ENCODE measurements at places on chromosomes 11 and 22.

- no peak for DNase-seq
Measured at GRCh38 chr11:49302360-49302759, 94.0 kb upstream of the FOLH1 start.

DNA sequence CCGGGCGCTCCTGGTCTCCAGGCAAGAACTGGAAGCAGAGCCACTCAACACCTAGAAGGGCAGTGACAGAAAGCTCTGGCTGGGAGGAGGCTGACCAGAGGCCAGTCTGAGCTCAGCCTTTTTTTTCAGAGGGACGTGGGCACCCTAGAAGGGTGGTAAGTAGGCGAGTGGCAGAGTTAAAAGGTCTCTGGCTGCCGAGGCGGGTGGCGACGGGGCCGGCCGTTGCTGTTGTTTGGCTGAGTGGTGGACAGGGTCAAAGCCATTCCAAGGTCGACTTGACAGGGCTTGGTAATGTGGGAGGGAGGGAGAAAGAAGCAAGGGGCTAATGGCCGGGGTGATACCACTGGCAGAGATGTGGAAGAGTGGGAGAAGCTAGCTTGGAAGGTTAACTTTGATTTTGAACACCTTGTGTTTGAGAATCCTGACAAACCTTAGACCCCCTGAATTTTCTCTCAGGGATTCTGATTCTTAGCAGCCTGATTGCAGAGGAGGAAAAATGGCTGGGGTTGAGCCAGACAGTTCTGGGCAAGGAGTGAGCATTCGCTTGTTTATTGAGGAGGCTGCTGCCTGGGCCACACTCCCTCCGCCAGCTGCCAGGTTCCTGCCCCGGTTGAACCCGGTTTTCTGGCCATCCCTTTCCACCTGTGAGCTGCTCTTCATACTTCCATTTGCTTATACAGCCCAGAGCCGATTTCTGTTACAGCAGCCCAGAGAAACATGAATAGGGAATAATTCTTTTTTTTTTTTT lies 868 bp upstream of the SYCE3 start:
- no peak for DNase-seq

DNA sequence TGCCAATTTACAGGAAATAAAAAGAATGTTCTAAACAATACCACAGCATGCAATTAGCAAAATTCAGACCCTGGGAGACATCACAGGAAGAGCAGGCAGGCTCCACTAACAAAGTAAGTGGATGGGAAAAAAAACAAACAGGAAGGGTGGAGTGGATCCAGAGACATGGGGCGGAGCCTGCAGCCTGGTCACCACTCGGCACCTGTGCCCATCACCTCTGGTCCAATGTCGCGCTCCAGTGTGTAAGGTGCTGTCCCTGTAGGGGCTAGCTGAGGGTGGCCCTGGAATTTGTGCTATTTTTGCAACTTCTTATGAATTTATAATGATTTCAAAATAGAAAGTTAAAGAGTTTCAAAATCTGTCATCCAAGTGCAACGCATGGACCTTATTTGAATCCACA lies 11.0 kb upstream of the MOB2 start:
- no peak for DNase-seq

- no peak for DNase-seq
Measured at GRCh38 chr22:49590381-49590780, 237.3 kb downstream of the BRD1 start.

- DNase-seq = peak; percentile 36
Measured at GRCh38 chr22:41842996-41843970, 10.4 kb downstream of the SREBF2 start.

- DNase-seq = no peak
Measured at GRCh38 chr11:81573367-81573766, 1160.3 kb downstream of the FAM181B start.

GRCh38 chr22:32811788-32812545 lies 10.5 kb downstream of the TIMP3 start:
- no peak for DNase-seq

- no peak for DNase-seq
Measured at GRCh38 chr11:9936754-9937153, 272.9 kb downstream of the SWAP70 start.

GRCh38 chr11:93236741-93237675 lies 39.2 kb upstream of the SLC36A4 start:
- DNase-seq = peak; percentile 7

DNA sequence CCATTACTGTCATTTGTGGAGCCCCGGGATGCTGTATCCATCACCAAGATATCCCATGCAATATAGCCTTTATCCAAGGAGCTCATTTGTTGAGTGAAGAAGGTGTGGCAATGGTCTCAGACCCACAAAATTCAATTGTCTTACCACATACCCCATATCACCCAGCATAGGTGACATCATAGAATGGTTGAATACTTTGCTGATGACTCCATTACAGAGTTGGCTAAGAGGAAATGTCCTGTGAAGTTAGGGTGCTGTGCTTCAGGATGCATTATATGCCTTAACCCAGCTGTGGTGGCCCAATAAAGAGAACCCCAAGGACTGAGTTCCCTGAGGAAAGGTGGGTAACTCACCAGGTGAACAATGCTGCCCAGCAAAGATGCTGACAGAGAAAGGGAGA lies 113.7 kb downstream of the EFCAB6 start:
- DNase-seq = no peak

GRCh38 chr11:36702330-36703054 lies 104.5 kb upstream of the RAG2 start:
- DNase-seq = peak; percentile 2

GRCh38 chr11:17233101-17233500 lies 25.3 kb upstream of the PIK3C2A start:
- DNase-seq = no peak

GRCh38 chr22:19612866-19613572 lies 88.8 kb upstream of the CLDN5 start:
- no peak for DNase-seq

GRCh38 chr11:66068923-66069714 lies 953 bp upstream of the PACS1 start:
- peak; percentile 46 for DNase-seq

- DNase-seq = no peak
Measured at GRCh38 chr11:58497951-58498350, 10.0 kb downstream of the OR5B21 start.

GRCh38 chr11:11553573-11553972 lies 68.2 kb downstream of the GALNT18 start:
- DNase-seq = no peak

GRCh38 chr22:45292731-45293442 lies 8.1 kb downstream of the UPK3A start:
- DNase-seq = no peak

DNA sequence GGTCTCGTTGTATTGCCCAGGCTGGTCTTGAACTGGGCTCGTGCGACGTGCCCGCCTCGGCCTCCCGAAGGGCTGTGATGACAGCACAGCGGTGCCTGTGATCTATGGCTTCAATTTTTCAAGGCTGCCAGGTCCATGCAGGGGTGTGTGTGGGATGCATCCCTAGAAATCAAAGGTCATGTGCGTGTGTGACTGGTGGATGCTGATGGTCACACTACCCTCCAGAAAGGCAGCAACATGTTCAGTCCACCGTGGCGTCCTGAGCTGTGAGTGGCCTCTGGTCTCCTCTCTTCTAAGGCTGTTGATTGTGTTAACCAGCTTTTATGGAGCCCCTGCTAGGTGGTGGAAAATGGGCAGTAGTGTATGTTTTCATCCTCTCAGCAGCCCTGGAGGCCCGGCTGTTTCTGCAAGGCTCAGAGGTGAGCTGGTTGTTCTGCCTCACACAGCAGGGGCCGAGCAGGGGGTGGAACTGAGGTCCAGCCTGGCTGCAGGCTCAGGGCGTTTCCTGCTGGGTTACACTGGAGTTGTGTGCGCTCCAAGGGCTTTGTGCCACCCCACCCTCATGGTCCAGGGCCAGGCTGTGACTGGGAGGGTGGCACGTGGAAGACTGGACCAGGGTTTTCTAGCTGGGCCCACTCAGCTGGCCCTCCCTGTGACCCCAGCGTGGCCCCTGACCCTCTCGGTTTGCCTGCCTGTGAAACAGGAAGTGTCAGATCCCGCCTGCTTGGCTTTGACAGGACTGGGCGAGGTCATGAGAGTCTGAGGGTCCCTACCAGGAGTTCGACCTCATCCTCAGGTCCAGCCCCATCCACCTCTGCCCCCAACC lies 7.7 kb downstream of the BIK start:
- DNase-seq = no peak

- DNase-seq = peak; percentile 85
Measured at GRCh38 chr22:17159504-17159951, 451 bp upstream of the HDHD5 start.

GRCh38 chr11:122285070-122285988 lies 169.3 kb upstream of the BLID start:
- DNase-seq = no peak

DNA sequence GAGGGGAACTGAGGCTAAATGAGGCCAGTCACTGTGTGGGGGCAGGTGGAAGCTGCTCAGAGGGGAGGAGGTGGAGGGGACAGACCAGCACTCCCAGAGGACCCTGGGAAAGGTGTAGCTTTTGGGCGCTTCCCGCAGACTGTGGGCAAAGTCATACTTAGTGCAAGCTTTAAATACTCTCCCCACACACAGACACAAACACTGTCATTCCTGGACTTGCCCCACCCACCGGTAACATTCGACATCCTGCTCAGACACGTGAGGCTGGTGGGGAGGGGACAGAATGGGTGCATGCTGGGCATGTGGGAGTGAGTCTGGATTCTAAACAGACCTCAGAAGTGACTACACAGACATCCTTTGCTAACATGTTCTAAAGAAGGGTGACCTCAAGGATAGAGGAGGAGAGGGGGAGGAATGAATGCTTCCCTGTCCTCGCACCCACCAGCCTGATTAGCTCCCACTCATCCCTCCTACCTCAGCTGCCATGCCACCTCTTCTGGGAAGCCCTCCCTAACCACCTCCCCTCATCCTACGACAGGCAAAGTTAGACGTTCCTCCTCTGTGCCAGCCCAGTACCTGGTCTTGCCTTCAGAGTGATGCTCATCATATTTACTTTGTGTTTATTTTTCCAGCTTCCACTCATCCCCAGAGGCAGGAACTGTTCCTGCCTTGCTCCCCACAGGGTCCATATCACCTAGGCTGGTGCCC lies 22.2 kb downstream of the TSKU start:
- DNase-seq = peak; percentile 59

- no peak for DNase-seq
Measured at GRCh38 chr11:93287434-93287833, 43.1 kb upstream of the DEUP1 start.

Data from stimulated activated CD4-positive, alpha-beta T cell treated with anti-CD3 and anti-CD28 coated beads, Interleukin-15, amount 100 ng/mL, for 24 hours (primary cell).